ENCODE measurements at places on chromosomes 6 and 20. TPM values are rescaled to one million over a fixed set of nuclear protein-coding genes. Genes with fewer than 3 reads are reported as not detected.

DNA sequence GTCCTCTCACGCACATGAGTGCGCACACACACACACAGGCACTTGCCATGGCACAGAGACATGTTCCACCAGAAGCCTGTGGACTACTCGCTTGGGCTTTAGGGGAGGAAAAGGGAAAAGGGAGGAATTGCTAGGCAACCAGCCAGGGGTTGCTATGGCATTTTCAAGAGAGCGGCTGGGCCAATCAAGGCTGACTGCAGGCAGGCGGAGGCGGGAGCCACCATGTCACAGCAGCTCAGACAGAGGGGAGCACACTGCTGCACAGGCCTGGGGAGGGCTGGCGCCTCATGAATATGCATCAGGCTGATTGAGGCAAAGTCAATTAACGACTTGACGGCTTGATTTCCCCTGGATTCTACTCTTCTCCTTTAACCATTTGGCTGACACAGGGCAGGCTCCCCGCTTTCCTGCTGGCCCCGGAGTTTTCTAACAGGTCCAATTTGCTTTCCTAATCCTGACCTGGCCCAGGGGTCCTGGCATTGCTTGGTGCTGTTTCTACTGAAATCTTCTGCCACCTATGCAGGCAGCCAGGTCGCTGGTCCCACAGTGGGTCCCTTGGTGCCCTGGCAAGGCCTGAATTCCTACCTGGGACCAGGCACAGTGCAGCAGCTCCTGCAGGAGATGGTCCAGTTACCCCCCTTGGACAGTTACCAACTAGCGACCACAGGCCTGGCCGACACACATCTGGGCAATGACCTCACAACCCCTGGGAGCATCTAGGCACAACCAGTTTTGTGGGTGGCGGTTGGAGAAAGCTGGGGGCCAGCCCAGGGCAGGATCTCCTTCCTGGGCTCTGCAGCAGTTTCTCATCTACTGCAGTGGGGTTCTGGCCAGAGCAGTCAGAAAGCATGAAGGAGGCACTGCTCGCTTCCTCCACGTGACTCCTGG lies 52.1 kb downstream of the YTHDF1 start:
- no peak for DNase-seq

- no peak for DNase-seq
These were observed 5.6 kb downstream of the TOP1 start for GRCh38 chr20:41034239-41034638.

- DNase-seq, result no peak
These were observed 54.4 kb downstream of the DHX35 start for GRCh38 chr20:39016506-39016905.

DNA sequence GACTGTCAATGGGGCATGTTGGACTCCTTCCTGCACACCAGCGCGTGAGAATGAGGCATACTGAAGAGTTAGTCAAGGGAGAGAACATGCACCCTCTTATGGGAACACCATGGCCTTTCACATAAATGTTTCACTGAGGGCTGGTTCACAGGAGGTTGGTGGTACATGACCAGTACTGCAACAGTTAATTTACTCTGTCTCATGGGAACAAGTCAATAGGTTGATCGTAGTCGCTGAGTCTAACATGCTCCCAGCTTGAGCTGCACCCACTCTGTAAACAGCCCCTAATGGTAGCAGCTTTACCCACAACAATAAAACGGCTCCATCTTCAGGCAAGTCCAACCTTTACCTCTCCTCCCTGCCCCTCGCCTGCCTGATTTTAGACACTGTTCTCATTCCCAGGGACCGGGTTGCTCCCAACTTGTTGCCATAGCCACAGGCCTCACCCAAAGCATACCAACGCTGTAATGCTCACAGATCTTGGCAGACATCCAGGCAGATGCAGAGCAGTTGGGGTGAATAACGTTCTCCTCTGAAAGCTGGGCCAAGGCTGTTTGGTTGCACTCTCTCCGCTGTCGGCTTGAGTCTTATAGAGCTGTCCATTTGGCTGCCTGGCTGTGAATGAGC lies 111.3 kb downstream of the LY86 start:
- DNase-seq, result no peak

DNA sequence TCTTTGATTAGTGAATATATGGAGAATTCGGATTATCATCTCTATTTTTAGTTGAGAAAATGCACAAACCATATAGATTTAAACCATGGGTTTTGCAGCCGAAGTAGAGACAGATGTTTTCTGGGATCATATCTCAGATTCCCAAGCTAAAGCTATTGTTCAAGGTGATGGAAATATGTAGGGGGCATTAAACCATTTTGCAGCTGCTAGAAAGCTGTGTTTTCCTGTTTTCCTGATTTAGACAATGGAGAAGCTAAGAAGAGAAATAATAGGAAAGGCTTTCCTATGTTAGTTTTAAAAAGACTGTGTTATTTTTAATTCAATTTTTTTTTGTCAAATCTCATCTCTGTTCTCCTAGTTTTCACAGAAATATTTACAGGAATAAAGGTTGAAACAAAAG lies 6.2 kb downstream of the CD93 start:
- DNase-seq, result no peak

GRCh38 chr20:56922497-56922896 lies 293.4 kb downstream of the TFAP2C start:
- DNase-seq, result no peak

DNA sequence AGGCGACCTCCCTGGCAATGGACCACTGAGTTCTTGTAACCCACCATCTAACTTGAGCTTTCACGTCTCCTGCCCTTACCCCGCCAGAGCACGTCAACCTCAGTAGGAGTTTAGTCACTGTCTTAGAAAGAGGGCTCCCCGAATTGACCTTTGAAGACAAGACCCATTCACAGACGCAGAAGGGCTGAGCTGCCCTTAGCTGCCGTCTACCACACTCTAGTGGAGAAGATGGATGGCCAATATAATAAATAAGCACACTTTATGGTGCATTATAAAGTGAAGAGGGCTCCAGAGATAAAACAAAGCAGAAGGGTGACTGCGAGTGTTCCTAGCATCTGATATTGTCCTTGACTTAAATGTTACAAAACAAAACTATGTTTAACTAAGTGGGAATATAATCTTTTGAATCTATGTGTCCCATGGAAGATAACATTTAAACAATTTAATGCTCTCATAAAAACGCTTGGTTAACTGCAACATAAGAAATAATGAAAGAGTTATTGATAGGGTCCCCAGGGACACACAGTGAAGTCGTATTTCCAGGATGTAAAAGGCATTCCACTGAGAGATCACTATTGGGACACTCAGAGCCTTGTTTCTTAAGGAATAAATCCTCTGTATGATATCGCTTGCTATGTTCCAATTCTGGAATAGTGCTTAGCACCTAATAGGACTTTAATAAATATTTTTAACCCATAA lies 261.1 kb downstream of the THBS2 start:
- no peak for DNase-seq

GRCh38 chr6:845101-845500 lies 152.2 kb upstream of the EXOC2 start:
- no peak for DNase-seq

- no peak for DNase-seq
These were observed 28.4 kb downstream of the SNPH start for GRCh38 chr20:1294497-1294896.

DNA sequence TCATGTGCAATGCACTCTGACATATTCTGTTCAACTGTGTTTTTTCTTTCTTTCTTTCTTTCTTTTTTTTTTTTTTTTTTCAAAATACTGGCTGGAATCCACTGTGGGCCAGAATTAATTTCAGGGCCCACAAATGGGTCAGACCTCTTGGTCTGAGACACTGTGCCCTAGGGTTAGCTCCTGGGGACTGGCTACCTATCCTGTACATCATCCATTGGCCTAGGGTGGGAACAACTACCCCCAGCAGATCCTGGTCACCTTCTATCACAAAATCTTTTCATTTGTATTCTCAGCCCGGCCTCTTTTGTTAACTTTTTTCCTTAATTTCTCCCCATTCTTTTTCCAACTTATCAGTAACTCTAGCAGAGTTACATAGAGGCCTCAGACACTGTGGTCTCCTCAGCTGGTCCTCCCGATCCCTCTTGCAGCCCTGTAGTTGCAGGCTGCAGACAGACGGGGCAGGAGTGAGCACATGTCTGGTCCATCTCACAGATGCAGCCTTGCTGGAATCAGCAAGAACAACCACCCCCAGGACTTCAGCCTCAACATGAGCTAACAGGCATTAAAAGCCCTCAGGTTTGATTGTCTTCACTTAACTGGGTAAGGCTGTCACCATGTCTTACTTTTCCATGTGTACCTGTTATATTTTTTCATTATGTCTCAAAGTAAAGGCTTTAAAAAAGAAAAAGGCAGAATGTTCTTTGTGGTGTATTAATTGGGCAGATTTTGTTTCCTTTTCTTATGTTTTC lies 41.3 kb downstream of the TXLNB start:
- peak; percentile 56 for DNase-seq

DNA sequence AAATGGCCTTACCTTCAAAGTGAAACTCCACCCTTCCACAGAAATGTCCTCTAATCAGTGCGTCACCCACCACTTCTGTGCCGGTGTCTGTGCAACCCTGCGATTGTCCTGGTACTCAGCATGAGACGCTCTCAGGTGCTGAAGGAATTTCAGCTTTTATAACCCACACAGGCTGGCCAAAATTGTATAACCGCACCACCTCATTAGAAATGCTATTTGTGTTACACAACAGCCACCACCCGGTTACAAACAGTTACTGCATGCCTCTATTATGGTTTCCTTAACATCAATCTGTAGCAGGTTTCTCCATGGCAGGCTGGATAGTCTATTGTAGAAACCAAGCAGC lies 51.5 kb downstream of the SLC23A2 start:
- peak; percentile 53 for DNase-seq

DNA sequence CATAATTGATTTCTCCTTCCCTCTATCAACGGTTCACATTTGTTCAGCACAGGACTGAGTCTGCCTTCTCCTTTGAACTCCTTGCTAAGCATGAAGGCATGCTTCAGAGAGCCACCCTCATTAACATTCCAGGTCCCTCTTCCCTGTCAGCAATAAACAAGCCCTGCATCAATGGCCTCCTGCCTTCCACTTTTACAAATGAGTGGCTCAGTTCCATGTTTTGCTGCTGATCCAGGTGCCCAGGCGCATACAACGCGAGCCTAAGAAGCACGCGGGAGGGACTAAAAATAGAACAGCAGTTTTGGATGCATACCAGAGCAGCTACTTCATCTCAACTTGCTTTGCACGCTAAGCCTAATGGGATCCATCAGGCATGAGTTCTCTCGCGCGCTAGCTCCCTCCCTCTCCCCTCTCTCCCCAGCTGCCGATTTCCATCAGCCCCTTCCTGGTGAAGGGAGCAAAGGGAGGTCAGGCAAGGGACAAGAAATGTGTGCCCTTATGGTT lies 53.4 kb downstream of the TRAF3IP2 start:
- DNase-seq, result no peak

DNA sequence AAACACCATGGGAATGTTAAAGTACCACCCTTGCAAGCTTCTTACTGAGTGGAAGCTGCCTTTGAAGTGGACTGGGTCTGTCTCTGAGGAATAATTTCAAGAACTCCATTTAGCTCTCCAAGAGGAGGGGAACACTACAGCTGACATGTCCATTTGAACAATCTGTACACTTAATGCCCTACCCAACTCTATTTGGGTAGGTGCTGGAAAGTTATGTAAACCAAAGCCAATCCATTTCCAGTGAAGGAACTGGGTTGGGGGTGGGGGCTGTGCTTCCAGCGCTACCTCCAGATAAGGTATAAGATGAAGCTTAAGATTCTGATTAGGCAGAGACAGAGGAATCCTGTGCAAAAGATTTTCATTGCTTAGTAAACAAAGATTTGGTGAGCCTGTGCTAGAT lies 122.0 kb downstream of the TCP11 start:
- no peak for DNase-seq

DNA sequence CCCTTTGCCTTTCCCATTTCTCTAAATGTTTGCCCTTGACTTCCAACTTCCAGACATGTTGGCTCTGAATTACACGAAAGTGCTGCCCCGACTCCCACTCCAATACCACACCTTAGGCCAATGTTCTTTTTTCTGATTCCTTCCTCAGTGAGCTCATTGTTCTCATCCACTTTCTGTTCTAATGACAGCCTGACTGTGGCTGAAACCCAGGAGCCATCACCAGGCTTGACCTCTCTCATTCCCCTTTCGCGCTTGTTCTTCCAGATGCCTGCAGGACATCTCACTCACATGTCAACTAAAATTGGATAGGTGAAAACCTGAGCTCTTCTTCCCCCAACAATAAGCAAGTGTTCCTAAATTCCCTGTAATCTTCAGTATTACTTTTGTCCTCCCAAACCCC lies 40.4 kb downstream of the PTPRK start:
- no peak for DNase-seq

- DNase-seq, result no peak
These were observed 244.7 kb downstream of the CDKAL1 start for GRCh38 chr6:20778912-20779311.

- no peak for DNase-seq
These were observed 12.0 kb upstream of the RNGTT start for GRCh38 chr6:88975369-88975768.

DNA sequence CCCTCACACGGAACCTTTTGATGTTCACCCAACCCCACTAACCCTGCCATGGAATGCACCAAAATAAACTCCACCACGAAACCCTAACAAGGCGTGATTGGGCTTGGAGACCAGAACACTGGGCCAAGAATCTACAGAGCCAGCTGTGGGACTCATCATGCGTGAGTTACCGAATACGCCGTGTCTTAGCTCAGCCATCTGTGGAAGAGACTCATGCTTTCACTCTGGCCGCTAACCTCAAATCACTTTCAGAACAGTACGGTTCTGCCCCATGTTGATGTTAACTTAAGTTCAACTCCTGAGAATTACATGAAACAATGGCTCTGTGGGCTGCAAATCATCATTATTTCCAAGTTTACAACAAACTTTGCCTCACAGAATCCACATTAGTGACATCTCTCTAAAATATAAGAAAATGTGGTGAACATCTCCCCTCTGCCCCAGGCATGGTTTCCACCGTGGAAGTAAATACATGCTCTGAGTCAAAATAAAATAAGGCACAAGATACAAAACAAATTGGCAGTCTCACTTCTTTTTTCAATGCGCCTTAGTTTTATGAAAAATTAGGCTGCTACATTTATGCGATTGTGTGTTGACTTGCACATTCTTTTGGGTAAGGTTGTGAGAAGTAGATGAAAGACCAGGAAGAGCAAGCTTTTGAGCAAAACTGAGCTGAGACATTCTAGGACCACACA lies 308.9 kb upstream of the EXOC2 start:
- DNase-seq, result no peak

DNA sequence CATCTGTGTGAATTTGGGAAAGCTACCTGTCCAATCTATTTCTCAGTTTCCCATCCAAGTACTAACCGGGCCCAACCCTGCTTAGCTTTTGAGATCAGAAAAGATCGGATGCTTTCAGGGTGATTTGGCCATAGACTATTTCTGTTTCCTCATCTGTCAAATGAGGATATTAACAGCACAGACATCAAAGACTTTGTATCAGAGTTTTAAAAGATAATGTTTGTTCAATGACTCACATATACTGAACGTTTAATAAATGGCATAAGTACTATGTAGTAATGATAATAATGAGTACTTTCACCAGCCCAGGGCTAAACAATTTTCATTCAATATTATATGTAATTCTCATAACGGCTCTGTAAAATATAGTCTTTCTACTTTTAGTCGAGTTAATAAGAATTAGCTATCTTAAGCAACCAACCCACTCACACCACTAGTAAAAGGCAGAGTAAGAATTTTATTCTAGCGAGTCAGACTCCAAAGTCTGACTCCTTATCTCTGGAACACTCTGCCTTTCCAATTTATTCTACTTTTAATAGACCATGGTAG lies 216.5 kb downstream of the ARHGAP18 start:
- DNase-seq, result no peak

GRCh38 chr20:59625214-59625922 lies 21.0 kb downstream of the PHACTR3 start:
- no peak for DNase-seq

SAMD10 gene
- total RNA-seq, result 3.5 TPM

TRDN gene
- not detected for total RNA-seq

GHRH gene
- not detected for total RNA-seq

Measured in left lobe of liver (tissue), 2 donors.